Activated T-cell treated with anti-CD3 and anti-CD28 coated beads, Interleukin-2, amount 50 U/mL, for 72 hours (primary cell): ENCODE measurements at places on chromosomes 3 and 15. TPM values are rescaled to one million over a fixed set of nuclear protein-coding genes. Genes with fewer than 3 reads are reported as not detected.

- H3K4me3 ChIP-seq: no peak overlapping the region
- no peak for DNase-seq
- no peaks in the 10 kb centered on the region for H3K4me1 ChIP-seq
- no peaks in the 10 kb centered on the region for H3K36me3 ChIP-seq
Measured at GRCh38 chr3:79246875-79247724, 520.7 kb downstream of the ROBO1 start.

DNA sequence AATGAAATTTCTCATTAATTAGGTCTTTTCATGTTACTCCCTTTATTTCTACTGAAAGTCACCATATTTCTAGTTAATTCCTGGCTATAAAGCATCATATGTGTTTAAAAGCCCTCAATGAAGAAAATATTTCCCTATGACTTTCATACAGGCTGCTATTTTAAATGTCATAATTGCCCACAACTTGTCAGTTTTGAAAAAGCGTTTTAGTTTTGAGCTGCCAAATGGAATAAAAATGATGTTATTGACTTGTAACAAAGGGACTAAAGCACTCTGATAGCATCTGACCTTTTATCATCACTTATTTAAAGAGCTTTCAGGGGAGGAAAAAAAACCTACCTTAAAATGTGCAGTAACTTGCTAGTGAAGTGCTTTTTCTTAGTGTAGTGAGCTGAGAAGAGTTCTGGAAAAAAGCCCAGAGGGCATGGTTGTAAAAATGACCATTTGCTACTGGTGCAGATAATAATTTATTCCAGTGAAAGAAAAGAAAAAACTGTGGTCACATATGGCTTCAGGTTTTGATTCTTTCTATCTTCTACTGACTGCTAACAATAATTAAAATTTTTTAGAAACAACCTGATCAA lies 877.2 kb downstream of the CADM2 start:
- DNase-seq: no peak
- no peaks in the 10 kb centered on the region for H3K36me3 ChIP-seq
- no peak overlapping the region for H3K4me3 ChIP-seq
- no peaks in the 10 kb centered on the region for H3K27me3 ChIP-seq
- no peak overlapping the region for H3K27ac ChIP-seq

- no peaks in the 10 kb centered on the region for H3K36me3 ChIP-seq
- no peak for DNase-seq
- no peak overlapping the region for H3K4me3 ChIP-seq
- no peaks in the 10 kb centered on the region for H3K27me3 ChIP-seq
Measured at GRCh38 chr3:54706738-54707137, 221.1 kb downstream of the LRTM1 start.

- no peak overlapping the region for H3K27ac ChIP-seq
- DNase-seq: no peak
- H3K4me3 ChIP-seq: no peak overlapping the region
Measured at GRCh38 chr3:125958511-125959316, 10.3 kb upstream of the ROPN1B start.

The WDR93 gene
- total RNA-seq: not detected
